ENCODE measurements at places on chromosomes 2 and 18.

GRCh38 chr2:74693213-74693612 is 39.2 kb downstream of the SEMA4F start:
- no peak for DNase-seq

- DNase-seq: no peak
Observed at GRCh38 chr2:6994536-6995128, 77.4 kb downstream of the RNF144A start.

DNA sequence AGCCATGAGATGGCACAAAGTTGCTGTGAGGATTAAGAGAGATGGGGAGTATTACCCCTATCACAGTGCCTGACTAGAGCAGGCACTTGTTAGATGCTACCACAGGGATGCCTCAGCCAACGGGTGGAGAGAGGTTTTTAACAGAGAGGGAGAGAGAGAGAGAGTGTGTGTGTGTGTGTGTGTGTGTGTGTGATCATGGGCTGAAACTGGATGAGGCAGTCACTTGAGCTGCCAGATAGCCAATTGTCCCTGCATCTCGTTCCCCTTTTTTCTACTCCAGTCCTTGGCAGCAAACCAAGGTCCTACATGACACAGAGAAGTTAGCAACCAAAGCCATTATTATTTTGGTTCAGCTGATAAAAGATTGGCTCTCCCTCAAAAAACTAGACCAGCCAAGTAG is 3.0 kb downstream of the CD8A start:
- DNase-seq: no peak

DNA sequence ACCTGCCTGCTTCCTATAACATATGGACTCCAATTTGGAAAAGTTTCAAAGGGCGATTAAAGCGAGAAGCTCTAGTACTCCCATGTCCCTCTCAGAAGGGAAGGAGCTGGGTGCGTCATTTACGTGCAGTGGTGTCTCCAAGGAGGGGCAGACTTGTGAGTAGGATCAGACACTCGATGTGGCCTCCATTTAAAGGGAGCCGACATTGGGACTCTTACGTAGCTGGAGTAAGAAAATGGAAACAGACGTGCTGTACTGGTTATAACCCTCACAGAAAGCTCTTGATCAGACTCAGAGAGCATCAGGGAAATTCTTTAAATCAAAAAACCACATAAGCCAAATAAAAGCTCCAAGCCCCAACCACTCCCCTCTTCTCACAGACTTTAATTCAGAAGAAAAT is 198.5 kb downstream of the KLHL29 start:
- no peak for DNase-seq

DNA sequence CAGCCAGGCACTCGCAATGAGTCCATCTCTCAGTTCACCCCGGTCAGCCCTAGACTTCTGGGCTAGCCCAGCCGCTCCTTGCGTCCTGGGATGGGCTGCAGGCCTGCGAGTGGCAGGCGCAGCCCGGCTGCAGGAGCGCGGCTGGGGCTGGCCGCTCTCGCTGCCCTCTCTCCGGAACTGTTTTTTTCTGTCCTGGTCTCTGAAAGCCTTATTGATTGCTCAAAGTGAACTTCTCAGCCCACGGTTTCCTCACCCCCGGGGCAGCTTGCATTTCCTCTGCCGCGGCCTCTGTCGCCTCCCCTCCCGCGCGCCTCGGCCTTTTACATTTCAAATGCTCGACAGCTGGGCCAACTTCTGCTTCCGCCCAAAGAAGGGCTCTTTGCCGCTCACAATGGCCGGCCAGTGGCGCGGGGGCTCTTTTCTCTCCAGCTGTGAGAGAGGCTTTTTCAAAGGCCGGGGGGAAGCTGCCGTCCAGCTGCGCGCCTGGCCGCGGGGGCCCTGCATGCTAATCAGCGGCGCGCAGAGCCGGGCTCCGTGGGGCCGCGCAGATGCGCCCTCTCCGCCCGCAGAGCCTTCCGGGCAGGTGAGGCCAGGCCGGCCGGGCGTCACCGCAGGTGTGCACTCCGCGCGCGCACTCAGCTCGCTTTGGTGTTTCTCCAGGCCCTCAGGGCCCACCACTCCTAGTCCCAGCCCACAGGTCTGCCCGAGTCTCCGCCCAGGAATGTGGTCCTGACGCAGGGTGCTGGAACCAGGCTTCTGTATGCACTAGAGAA is 513.8 kb downstream of the RNF144A start:
- no peak for DNase-seq

DNA sequence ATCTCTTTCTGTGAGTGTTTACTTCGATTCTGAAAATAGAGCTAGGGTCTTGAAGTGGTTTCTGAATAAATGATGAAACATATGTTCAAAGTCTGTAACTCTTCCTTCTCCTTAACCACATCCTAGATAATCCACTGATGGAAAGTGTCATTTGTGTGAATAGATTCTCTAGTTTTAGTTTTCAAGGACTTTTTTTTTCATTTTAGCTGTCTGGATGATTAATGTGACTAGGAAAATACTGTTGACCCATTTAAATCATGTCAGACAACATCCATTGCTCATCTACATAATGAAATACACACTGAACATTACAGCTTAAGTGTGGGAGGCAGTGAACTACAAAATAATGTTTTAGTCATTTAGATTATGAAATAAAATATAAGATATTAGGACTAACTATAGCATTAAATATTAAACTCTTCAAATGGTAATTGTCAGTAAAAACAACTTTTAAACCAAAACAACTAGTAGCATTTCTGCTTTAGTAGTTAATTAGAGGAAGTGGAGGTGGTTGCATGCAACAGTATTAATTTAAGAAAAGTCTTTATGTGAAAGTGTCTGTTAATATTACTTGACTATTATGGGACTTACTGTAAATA is 39.1 kb upstream of the DLX1 start:
- DNase-seq: no peak

DNA sequence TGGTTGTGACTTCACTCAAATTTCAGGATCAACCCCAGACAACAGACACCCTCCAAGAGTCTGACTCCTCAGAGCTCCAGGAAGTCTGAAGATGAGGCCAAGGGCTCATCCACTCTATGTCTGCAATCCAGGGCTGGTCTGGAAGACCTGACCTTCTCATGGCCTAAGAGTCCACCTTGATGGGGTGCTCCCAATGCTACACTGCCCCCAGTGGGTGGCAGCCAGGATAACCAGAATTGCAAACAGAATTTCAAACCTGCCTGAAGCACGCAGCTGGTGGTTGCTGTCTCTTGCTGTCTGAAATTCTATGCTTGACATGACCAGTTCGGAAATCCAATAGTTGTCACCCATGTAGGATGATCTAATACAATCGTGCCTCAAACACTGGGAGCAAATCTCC is 96.0 kb downstream of the UXS1 start:
- no peak for DNase-seq

DNA sequence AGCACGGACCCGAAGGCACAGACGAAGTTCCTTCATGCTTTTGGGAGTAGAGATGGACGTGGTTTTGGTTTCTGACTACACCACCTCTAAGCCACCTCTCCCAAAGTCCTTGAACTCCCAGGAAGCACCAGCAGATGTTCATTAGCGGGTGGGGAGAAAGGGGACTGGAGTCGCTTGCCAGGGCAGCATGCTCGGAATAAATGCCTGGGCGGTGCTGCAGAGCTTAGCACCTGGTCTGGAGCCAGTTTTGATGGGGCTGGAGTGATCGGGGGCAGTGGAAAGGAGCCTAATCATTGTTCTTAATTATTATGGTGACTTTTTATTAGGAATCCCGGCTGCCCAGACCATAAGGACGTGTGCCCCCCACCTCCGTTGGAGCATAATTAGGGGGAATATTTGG is 220.8 kb downstream of the TFCP2L1 start:
- no peak for DNase-seq

DNA sequence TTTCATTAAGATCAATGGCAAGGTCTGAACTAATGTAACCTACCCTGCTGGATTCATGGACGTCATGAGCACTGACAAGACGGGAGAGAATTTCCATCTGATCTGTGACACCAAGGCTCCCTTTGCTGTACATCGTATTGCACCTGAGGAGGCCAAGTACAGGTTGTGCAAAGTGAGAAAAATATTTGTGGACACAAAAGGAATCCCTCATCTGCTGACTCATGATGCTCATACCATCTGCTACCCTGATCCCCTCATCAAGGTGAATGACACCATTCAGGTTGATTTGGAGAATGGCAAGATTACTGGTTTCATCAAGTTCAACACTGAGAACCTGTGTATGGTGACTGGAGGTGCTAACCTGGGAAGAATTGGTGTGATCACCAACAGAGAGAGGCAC is 82.3 kb upstream of the NDUFV2 start:
- no peak for DNase-seq

GRCh38 chr2:218799990-218800389 is 18.0 kb downstream of the CYP27A1 start:
- no peak for DNase-seq

DNA sequence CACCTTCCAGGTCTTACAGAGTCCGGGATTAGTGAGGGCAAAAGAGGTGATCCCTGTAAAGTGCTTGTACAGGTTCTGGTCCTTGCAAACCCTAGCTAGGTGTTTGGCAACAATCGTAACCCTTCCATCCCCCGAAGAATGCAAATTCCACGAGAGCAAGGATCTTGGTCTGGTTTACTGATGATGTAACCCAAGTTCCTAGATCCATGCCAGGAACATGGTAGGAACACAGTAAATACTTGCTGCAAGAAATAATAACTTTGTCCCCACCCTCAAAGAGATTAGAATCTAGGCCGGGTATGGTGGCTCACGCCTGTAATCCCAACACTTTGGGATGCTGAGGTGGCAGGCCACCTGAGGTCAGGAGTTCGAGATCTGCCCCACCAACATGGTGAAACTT is 6.8 kb upstream of the NEU2 start:
- no peak for DNase-seq

GRCh38 chr2:44087714-44088092 is 81.0 kb upstream of the PPM1B start:
- no peak for DNase-seq

All from anterior cingulate cortex (tissue), 58 donors.